ENCODE measurements at places on chromosomes 7 and 10.

- no peak for DNase-seq
Measured at GRCh38 chr7:7595451-7595850, 28.8 kb downstream of the MIOS start.

- DNase-seq: no peak
Measured at GRCh38 chr10:70827086-70827757, 11.5 kb downstream of the SGPL1 start.

DNA sequence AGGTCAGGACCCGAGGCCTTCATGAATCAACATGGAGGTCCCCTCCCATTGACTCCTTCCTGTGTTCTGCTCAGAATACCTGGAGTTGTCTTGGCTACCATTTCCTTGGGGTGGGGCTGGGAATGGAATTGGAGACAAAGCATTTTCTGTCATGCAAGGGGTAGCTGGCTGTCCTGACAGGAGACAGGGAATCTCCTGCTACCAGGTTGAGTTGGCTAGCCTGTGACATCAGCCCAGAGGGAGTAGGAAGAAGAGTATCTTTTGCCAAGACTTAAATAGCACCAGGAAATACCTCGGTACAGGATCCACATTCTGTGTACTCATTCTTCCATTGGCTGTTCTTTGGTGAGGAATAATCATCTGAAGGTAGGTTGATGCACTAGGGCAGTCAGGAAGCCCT is 4.9 kb downstream of the ZDHHC16 start:
- DNase-seq: no peak

DNA sequence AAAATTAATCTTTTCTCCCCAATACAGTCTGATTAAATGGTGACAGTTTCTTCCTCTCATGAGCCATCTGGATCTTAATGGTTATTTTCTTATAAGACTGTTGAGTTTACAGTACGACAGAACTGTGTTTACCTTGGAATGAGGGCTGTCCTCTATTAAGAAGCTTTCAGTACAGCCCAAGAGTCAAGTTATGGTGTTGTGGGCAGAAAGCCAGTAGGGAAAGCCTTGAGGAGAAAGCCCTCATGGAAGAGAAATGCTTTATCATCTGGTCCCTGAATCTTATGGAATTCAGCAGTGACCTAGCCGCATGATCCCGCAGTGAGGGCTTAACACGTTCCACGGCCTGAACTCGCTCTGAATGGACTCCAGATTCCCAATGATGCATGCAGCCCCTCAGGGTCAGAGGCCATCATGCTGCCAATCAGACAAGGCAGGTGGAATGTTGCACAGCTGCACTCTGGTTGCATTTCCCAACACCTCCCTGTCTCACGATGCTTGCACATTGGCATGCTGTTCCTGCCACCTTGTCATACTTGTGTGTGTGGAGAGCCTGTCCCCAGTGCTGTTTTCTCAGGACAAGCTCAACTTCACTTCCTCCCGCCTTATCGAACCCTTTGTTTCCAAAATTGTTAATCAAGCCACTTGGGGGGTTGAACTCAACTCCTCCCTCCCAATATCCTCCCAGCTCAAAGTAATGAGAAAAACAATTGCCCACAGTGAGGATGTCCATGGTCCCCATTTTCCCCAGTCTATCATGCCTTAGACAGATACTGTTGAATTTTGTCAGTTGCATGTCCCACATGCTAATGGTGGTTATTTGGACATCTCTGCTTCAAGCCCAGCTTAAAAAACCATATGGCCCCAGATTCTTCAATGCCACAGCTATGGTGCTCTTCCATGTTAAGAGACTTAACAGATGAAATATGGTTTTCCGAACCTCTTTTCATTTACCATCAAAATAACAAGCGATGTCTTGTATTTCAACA is 211.1 kb upstream of the TCF7L2 start:
- no peak for DNase-seq

DNA sequence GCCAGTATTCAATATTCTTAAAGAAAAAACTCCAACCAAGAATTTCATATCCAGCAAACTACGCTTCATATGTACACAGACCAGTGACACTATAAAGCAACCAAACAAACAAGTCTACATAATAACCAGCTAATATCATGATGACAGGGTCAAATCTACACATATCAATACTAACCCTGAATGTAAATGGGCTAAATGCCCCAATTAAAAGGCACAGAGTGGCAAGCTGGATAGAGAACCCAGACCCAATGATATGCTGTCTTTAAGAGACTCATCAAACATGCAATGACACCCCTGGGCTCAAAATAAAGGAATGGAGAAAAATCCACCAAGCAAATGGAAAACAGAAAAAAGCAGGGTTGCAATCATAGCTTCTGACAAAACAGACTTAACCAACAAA is 218.1 kb upstream of the NFE2L3 start:
- DNase-seq: no peak

DNA sequence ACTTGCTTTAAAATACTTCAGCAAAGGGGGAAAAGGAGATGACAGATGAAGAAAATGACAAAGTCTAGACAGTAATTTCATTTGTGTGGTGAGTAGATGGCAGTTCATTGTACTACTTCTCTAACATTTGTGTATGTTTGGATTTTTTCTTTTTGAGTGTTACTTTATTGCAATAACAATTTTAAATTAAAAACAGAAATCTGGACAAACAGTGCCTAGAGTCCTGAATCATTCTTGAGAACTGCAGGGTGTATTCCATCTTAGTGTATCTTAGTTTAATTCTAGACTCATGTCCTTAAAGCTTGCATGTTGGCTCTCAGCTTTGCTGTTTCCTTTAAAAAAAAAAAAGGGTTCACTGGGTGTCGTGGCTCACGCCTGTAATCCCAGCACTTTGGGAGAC is 31.1 kb downstream of the HOXA1 start:
- no peak for DNase-seq

- no peak for DNase-seq
Measured at GRCh38 chr10:94878649-94879048, 59.8 kb upstream of the CYP2C9 start.

GRCh38 chr7:92158660-92159575 is 20.0 kb downstream of the LRRD1 start:
- DNase-seq: no peak

- DNase-seq: no peak
Measured at GRCh38 chr7:110592557-110592956, 498.4 kb upstream of the LRRN3 start.

- DNase-seq: no peak
Measured at GRCh38 chr7:137967143-137968018, 34.5 kb downstream of the CREB3L2 start.

GRCh38 chr7:82373926-82374635 is 69.5 kb downstream of the CACNA2D1 start:
- no peak for DNase-seq

- DNase-seq: no peak
Measured at GRCh38 chr10:109887776-109888175, 35.5 kb downstream of the XPNPEP1 start.

DNA sequence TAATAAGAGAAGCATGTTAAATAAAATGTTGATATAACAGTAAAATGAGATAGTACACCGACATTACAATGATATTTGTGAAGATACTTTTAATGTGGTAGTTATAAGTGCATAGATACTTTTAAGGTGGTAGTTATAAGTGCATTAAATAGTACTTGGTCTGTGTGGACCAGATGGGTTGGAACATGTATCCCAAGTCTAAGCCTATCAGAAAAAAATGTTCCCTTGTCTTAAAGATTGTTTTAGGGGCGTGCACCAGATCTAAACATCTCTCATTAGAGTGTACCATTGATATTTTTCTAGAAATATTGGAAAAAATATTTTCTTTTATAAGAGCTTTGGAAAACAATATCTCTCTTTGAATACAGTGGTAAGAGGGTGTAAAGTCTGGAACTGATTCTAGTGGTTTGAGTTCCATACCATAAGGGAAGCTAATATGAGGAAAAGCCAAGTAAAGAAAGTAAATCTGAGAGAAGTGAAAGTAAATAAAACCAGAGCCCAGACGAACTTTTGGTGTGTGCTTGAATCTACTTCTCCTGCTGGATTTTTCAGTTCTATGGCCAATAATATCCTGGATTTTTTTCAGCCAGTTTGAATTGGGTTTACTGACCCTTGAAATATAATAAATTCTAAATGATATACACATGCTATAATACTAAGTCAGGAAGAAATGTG is 175.3 kb downstream of the MBL2 start:
- no peak for DNase-seq

DNA sequence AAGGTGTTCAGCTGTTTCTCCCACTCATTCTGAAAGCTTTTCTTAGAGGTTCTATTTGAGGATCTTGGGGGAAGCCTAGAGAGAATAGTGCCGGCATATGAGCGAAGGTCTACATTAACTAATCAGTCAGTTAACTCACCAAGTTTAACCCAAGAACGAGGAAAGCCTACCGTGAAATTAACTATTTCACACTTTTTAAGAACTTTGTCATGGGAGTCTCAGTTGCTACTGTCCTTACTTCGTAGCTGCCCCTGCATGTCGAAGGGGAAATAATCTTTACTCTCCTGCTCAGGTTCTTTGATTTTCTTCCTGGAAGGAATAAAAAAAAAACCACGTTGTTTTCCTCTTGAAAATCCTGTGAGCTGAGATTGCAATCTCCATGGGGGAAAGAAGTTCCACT is 115.1 kb downstream of the FRMD4A start:
- DNase-seq: no peak

DNA sequence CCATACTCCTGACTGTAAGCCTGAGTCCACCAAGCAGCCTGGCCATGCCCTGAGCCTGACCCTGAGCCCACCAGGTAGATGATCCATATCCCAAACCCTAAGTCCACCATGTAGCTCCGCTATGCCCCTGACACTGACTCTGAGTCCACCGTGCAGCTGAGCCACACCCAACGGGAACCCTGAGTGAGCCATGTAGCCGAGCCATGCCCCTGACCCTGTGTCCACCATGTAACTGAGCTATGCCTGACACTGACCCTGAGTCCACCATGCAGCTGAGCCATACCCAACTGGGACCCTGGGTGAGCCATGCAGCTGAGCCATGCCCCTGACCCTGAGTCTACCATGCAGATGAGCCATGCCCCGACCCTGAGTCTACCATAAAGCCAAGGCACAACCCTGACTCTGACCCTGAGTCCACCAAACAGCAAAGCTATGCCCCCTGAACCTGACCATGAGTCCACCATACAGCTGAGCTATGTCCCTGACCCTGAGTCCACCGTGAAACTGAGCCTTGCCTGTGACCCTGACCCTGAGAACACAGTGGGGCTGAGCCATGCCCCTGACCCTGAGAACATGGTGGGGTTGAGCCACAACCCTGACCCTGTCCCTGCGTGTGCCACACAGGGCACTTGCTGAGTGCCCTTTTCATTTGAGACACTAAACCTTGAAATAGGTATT is 299.8 kb downstream of the TNS3 start:
- DNase-seq: no peak

DNA sequence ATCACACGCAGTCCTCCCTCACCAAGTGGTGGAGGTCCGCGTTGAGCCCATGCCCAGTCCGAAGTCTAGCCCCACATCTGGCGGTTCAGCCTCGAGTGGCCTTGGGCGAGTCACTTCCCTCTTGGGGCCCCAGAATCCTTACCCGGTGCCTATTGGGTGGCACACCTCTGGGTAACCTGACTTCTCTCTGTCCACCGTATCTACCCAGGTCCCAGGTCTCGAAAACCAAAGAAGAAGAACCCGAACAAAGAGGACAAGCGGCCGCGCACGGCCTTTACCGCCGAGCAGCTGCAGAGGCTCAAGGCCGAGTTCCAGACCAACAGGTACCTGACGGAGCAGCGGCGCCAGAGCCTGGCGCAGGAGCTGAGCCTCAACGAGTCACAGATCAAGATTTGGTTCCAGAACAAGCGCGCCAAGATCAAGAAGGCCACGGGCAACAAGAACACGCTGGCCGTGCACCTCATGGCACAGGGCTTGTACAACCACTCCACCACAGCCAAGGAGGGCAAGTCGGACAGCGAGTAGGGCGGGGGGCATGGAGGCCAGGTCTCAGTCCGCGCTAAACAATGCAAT is 4.3 kb downstream of the EN2 start:
- no peak for DNase-seq

GRCh38 chr10:110429301-110429700 is 68.4 kb upstream of the DUSP5 start:
- DNase-seq: no peak

DNA sequence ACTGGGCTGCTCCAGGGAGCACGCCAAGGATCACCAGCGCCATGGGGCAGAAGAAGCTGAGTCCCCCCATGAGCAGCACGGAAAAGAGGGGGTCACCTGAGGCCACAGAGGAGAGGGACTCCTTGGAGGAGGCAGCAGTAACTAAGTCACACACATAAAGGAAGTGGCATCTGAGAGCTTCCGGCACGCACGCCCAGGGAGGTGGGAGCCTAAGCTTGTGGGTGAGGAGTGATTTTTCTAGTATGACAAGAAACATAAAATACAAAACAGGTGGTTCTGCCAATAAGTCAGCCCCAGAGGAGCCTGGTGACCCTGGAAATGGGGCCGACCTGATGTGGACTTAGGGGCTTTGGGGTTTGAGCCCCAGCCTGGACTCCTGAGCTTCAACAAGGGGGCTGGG is 60.8 kb downstream of the CARD11 start:
- no peak for DNase-seq

DNA sequence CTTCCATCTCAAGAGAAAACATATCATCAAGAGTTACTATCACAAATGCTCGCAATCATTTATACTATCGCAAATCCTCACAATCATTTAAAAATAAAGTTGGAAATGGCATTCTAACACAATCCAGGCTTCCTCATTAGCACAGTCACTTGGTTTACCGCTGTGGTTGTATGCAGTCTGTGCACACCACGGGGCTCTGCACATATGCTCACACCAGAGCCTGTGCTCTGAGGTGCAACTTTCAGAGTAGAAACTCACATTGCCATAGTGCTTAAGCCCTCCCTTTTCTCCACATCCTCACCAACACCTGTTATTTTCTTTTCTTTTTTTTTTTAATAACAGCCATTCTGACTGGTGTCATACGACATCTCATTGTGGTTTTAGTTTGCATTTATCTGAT is 235.6 kb upstream of the KLF6 start:
- DNase-seq: no peak

DNA sequence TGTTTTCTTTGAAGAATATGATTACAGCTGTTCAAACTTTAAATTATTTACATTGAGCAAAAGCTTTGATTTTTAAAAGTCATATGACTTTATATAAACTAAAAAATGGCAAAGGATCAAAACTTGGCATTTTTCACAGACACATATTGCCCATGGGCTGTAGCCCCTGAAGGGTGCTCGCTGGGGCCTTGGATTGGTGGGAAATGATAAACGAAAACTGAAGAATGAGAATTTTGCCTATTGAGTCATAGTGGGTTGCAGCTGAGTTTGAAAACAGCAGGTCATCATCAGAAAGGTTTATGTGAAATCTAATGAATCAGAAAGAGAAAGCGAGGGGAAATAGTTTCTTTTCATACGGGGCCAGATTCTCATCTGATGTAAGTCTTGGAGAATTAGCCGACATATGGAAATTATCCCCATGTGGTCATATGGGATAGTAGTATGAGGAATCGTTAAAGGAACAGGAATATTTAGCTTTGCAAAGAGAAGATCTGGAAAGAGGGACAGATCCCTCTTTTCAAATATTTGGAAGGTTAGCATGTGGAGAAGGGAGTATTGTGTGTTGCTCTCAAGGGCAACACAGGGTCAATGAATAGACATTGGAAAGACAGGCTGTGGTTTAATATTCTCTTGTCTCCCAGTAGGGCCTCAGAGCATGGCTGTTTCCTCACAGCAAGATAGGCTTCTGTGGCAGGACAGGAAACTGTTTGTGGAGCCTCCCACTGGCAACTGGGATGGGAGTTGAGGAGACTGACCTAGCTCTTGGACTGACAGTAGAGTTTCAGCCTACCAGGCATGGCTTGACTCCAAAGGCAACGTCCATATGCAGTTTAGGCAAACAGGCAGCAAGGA is 119.0 kb downstream of the FZD1 start:
- no peak for DNase-seq

Measured in esophagus squamous epithelium (tissue), 5 donors.